ENCODE measurements at places on chromosomes 11 and 22.

GRCh38 chr11:123473941-123474677 is 44.0 kb downstream of the GRAMD1B start:
- DNase-seq, result no peak

DNA sequence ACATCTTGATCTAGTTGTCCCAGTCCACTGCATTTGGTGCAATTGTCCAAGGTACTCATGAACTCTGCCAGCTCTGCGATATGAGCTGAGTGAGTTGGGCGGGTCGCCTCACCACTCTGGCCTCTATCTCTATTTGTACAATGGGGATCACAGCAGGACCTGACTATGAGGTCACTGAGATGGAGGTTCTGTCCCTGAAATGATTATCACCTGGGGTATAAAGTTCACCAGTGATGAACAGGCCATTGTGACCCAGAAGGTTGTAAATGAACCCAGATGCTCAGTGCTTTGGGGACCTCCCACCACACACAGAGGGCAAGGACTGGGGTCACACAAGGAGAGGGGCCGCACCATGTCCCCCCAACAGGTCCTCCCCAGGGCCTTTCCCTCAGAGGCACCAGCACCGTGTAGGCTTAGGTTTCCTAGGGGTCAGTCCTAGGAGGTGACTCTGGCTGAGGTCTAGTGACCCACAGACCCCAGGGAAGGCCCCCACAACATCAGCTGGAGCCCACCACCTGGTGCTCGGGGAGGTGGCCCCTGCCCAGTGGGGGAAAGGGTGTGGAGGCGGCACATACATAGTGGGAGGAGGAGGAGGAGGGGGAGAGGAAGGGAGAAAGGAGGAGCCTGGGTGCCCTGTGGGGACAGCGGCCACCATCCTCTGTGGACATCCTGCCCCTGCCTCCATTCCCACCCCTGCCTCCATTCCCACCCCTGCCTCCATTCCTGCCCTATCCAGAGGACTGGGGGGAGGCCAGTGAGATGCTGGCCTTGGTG is 25.0 kb upstream of the IGLL1 start:
- DNase-seq, result no peak

DNA sequence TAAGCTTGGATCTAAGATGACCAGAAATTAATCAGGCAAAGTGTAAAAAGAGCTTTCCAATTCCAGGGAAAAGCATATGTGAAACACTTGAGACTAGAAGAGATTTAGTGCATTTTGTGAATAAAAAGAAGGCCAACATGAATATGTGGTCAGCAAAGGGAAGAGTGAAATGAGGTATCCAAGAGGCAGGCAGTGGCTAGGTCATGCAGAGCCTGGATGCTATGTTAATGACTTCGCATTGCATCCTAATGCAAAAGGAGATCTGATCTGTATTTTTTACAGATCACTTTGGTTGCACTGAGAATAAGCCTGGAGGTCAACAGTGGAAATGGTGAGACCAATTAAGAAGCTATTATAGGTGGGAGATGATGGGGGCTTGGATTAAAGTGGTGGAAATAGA is 641.3 kb upstream of the CCDC90B start:
- DNase-seq, result no peak

DNA sequence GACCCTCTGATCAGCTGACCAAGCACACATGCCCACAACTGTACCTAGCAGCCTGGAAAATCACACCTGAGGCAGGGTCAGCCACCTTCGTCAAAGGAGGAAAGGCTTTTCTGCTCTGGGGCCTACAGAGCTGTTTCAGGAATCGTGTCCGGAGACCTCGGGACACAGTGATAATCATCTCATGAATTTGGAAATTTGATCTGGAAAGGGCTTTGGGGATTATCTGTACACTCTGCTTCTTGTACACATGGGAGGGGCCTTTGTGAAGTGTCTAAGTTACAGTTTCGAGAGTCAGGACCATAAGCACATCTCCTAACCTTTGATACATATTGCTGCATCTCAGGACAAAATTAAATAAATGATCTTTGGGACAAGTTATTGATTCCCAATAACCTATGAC is 1421.2 kb upstream of the TENM4 start:
- no peak for DNase-seq

DNA sequence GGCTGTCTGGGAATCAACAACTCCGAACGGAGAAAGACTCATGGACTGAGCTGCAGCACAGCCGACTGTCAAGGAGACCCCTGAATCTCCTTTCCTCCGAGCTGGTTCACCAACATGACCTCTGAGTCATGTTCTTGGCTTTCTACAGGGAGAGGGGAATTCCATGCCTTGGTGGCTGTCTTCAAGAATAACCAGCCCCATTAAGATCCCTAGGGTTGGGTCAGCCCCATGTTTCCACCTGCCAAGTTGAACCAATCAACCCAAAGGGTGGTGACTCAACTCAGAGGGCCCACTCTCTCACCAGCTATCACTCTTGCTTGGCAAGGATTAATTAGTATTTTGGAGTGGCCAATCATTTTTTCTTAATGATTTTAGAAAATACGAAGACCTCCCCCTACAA is 28.3 kb upstream of the IGSF22 start:
- DNase-seq, result no peak

- DNase-seq, result peak; percentile 72
These were observed 89.8 kb downstream of the RPS6KA4 start for GRCh38 chr11:64448599-64449380.

DNA sequence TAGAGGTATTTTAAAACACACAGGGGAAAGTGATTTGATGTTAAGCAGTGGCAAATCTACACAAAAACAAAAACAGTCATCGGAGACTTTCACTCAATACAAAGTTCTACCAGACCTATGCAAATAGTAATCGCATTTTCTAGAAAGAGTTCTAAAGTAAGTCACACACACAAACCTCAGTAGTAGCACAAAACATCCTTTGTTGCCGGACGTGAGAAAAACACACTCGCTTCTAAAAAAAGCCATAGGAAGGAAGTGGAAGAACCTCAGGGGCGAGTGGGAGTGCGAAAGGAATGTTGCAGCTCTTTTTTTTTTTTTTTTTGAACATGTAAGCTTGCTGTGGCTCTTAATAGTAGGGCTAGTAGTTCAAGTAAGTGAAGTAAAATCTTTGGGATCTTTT is 88.9 kb downstream of the MAML2 start:
- DNase-seq, result no peak

GRCh38 chr11:6321961-6322362 is 1.7 kb upstream of the CAVIN3 start:
- no peak for DNase-seq

- DNase-seq, result no peak
These were observed 255.2 kb downstream of the GRM5 start for GRCh38 chr11:88810420-88811097.

- DNase-seq, result no peak
These were observed 435.4 kb downstream of the TMEM135 start for GRCh38 chr11:87473174-87473573.

- no peak for DNase-seq
These were observed 21.4 kb upstream of the RASL10A start for GRCh38 chr22:29336751-29337490.

DNA sequence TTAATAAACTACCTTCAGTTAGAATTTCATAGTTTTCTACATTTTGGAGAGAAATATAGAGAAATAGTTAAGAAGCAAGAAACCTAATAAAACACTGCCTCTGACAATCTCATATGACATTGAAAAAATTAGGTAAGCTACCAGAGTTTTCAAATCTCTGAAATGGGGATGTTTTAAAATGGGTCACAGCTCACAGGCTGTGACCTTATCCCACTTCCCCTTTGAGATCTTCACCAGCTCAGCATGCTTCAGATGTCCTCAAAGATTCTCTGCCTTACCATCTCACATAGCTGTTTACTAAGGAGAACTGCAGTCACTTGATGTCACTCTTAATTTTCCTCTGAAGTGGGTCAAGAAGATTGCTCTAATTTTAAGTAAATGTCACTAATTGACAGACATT is 717.8 kb downstream of the JRKL start:
- DNase-seq, result no peak

DNA sequence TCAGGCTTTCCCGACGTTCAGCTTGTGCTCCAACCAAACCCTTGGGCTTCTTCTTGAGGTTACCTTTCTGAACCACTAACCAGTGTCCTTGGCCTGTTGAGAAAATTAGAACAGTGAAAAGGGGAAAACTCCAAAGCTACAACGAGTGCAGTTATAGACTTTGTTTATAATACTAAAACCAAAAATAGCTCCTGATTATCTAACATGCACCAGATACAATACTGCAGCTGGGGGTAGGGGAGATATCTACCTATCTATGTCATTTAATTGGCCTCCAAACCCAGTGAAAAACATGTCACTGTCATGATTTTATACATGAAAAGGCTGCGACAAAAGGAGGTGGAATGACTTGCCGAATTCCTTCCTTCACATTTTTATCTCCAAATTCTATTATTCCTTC is 11.9 kb downstream of the XRRA1 start:
- no peak for DNase-seq

DNA sequence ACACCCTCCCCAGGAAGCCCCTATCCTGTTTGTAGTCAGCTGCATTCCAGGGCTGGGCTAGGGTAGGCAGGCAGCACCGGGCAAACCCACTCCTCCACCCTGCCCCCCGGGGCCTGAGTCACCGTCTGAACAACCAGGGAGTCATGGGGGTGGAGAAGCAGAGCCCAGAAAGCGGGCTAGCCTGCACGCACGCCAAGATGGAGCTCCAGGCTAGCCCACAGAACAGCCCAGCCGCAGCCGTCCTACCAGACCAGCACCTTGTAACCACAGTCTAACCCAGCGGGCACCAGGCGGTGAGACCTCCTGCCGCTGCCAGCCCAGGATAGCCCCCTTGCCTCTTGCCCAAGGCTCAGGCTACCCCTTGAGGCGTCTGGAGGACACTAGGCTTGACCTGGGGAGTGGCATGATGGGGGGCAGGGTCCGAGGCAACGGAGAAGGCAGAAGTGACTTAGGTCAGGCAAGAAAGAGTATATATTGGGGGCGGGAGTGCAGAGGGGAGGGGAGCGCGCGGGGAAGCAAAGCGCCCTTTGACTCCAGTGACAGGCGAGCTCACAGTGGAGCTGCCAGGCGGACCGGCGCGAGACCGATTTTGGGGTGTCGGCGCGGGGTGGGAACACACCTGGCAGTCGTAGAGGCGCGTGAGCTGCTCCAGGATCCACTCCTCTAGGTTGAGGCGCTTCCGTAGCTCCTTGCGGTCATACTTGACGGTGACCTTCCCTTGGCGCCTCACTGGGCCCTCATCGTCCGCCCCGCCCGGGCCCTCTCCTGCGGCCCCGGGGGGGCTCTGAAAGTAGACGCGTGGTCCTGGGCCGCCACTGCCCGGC is 734 bp downstream of the PPP1R14B start:
- peak; percentile 87 for DNase-seq

- no peak for DNase-seq
These were observed 2.0 kb downstream of the OR8D4 start for GRCh38 chr11:123903932-123904331.

DNA sequence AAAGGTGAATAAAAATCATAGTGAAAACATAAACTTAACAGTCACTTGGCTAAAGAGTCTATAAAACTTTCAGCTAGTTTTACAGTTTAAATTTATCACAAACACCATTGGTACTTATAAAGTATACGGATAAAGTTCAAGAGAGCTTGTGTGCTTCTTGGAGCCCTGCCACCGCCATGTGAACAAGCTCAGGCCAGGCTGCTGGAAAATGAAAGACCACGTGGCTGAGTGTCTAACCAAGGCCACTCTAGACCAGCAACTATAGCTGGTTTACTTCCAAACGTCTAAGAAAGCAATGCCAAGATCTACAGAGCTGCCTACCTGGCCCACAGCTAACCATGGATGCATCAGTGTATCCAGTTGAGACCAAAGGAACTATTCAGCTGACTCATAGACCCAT is 66.3 kb upstream of the API5 start:
- no peak for DNase-seq

GRCh38 chr11:60970369-60970774 is 1.1 kb upstream of the CD6 start:
- DNase-seq, result peak; percentile 86

DNA sequence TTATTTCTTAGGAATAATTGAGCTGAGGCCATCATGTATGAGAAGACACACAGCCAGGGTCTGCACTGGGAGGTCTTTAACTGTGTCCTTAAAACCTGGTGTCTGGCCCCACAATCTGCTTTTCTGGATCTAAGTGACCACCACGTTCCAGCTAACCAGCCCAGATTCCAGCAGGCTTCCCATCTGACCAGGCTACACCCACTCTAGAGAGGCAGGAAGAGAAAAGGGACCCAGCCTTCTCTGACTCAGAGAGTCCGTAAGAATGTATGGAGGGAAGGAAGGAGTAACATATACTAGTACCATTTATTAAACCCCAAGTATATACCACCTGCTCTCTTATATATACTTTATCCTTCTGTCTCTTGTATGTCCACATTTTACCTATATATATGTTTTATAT is 80.1 kb downstream of the LDLRAD3 start:
- no peak for DNase-seq

GRCh38 chr22:43534916-43535315 is 123.1 kb downstream of the MPPED1 start:
- no peak for DNase-seq

- no peak for DNase-seq
These were observed 150.0 kb upstream of the BLID start for GRCh38 chr11:122265981-122266380.

GRCh38 chr11:48013269-48013901 is 33.0 kb downstream of the PTPRJ start:
- peak; percentile 54 for DNase-seq

DNA sequence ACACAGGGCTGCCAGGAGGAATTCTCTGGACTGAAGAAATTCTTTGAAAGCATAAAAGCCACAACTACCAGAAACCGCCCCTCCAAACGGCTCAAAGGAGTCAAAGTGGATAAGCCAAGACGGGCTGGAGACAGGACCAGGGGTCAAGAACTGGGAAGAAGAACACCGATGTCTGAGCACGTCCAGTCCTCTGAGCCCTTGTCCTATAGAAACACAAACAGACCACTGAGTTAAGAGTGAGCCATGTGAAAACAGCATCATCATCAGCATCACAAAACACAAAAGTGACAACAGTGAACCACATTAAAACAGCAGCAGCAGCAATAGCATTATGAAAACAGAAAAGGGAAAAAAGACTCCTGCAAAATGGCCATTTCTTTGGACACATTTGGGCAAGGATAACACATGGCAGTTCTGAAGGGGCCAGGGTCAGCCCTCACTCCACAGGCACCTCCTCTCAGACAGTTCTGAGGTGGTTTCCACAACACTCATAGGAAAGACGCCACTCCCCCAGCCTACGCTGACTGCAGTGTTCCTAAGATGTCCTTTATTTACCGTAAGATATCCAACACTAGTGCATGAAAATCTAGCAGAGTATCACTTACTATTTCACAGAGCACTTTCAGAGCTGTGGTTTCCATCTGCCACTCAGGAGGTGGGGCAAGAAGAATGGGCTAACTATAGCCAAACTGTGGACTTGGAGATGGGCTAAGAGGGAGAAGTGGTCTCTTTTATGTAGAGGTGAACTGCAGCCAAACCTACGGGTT is 28.6 kb upstream of the YPEL1 start:
- DNase-seq, result peak; percentile 29

DNA sequence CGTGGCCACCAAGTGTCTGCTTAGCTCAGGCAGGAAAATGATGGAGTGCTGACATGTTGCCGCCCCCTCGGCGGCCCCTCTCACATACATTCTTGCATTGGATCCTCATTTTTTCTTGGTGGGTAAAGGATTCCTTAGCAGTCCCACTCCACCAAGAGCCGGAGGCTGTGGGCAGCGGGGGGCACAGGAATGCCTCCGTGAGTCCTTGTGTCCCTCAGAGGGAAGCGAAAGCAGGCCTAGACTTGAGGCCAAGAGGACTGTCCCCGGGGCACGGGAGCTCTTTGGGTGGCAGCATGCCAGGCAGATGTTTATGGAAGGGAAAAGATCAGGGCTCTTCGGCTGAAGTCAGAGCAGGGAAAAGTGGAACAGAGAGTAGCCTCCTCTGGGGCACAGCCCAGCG is 21.6 kb downstream of the LRFN4 start:
- no peak for DNase-seq
